ENCODE measurements at places on chromosomes 3 and 15.

- no peak for DNase-seq
Observed at GRCh38 chr3:179503640-179504039, 52.4 kb upstream of the GNB4 start.

- DNase-seq = no peak
Observed at GRCh38 chr3:12903000-12903800, 61.8 kb upstream of the RPL32 start.

- DNase-seq = no peak
Observed at GRCh38 chr15:80506286-80506893, 102.2 kb downstream of the ARNT2 start.

GRCh38 chr15:92053753-92054316, 200.3 kb downstream of the SLCO3A1 start:
- DNase-seq = no peak

GRCh38 chr3:160738048-160738447, 18.0 kb upstream of the PPM1L start:
- DNase-seq = no peak

GRCh38 chr3:3800080-3800455, 837 bp downstream of the LRRN1 start:
- DNase-seq = no peak

DNA sequence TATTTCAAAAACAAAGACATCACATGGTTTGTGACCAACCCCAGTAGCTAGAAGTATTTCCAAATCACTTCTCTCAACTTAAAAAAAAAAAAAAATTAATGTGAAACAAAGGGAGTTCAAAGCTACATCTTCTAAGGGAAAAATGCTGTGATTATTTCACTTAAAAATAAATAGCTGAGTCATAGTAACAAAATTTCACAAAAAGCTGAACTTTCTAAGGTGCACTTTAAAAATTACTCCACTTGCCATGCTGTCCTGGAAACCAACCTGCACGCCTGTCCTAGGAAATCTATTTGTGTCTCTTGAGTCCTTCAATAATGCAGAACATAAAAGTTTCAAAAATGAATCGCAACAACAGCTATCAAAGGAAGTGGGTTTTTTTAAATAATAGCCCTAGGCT, 1.8 kb downstream of the ACAP2 start:
- DNase-seq = no peak

DNA sequence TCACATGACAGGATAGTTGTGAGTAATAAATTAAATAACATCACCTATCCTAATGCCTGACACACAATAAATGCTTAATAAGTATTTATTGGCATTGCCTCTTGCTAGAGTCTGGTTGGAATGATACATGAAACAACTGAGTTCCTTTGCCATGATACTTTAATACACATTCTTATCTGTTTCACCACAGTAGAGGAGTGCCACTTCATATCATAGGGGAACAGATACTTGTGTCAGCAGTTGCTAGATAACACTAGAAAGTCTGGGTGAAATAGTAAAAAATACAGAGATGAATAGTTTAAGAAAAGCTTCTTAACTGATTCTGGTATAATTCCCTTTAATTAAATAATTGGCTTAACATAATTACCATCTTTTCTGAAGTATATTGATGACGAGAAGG, 380.0 kb upstream of the GOLIM4 start:
- DNase-seq = no peak

- DNase-seq = no peak
Observed at GRCh38 chr3:120022729-120023128, 71.5 kb downstream of the GSK3B start.

Data from Caco-2 (cell line).